ENCODE measurements at places on chromosomes 1 and 21. TPM values are rescaled to one million over a fixed set of nuclear protein-coding genes. Genes with fewer than 3 reads are reported as not detected.

ATP1A2 gene
- polyA plus RNA-seq: 216 TPM

CD160 gene
- polyA plus RNA-seq: not detected

SLC35A3 gene
- 3.6 TPM for polyA plus RNA-seq

RGS8 gene
- polyA plus RNA-seq: 9.7 TPM

DEPDC1 gene
- polyA plus RNA-seq: 2.3 TPM

AGMAT gene
- polyA plus RNA-seq: 0.61 TPM

GRHL3 gene
- polyA plus RNA-seq: not detected
